IPS DF 6.9 (cell line): ENCODE measurements at places on chromosomes 11 and 22.

GRCh38 chr11:14336507-14337503 lies 22.2 kb downstream of the RRAS2 start:
- DNase-seq: no peak

- DNase-seq: no peak
These were observed 37.1 kb upstream of the MMP12 start for GRCh38 chr11:102911758-102912481.

- DNase-seq: no peak
These were observed 19.1 kb downstream of the TUB start for GRCh38 chr11:8100158-8100557.

DNA sequence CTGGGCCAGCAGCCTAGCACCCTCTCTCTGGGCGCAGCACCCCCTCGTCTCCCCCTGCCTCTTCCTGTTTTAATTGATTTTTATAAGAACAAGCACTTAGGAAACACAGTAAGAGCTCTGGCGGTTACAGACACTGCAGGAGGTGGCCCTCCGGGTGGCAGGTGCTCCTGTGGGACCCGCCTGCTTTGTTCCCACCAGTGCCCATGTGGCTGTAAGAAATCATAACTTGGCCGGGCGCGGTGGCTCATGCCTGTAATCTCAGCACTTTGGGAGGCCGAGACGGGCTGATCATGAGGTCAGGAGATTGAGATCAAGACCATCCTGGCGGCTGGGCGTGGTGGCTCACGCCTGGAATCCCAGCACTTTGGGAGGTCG lies 18.4 kb downstream of the TSPAN4 start:
- no peak for DNase-seq

GRCh38 chr11:74949753-74950137 lies 679 bp downstream of the SPCS2 start:
- no peak for DNase-seq

DNA sequence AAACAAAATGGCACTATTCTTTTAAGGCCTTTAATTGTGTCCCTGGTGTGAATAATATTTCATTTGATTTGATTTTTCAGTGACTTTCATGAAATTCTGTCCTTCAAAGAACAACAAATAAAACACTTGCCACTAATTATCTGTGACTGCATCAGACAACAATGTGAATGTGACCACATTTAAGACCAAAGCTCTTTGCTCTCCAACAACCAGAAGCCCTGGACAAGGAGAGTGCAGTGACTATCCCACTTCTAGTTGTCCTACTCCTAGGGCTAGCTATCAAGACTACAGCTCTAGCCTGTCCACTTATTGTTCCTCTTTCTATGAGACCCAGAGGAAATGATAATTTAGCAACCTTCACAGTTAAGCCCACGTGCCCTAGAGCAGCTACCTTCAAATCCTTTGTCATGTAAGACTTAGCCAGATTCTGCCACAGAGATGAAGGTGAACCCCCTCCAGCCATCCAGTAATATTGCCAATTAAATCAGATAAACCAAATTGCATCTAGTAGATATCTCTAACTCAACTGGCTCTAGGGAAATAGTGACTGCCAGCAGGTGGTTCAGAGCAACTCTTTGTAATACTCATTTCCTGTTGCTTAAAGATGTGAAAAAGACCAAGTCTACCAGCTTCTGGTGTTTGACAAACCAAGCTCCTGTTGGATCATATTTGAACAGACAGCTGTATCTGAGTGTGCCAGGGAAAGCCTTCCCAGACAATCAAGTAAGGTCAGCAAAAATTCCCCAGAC lies 142.6 kb upstream of the BLID start:
- DNase-seq: no peak

DNA sequence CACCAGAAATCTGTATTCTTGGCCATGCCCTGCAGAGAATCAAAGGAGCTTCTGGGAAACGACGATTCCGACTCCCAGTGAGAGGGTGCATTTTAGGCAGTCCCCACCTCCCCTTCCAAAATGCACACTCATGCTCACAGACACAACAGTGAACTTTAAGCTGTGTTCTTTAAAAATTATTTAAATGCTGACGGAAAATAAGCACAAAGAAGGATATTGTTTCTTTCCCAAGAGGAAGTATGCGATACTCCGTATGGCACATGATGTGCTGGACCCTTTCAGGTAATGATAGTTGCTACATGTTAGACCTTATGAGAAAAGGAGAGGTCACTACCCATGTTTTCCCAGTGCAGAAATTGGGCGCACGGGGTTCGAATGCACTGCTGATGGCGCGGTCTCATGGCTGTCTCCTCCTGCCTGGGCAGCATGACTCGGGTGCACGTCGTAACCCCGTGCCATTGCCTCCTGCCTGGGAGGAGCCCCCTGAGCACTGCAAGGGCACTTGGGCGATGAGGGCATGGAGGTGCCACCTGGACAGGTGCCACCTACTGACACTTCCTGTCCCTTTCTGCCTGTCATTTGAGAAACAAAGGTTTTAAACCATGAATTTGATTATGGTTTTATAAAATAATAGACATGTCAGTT lies 63.9 kb upstream of the CTTN start:
- DNase-seq: no peak

- no peak for DNase-seq
These were observed 3.4 kb upstream of the RASD2 start for GRCh38 chr22:35537232-35537631.

GRCh38 chr22:19766511-19767426 lies 6.2 kb downstream of the TBX1 start:
- no peak for DNase-seq

DNA sequence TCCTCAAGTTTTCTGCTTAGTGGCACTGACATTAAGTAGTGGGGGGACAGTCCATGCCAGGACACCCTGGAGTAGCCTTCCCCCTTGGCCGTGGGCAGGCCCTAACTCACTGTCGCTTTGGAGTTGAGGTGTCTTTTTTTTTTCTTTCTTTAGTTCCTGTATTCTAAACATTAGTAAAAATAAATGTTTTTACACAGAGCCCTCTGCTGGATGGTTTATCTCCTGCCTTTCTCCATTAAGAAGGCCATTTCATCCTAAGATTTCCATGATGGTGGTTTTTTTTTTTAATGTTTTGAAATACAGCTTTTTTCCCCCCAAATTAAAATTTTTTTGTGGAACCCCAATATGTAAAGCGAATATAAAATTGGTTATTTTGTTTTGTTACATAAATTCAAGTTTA lies 1.8 kb upstream of the TIGD3 start:
- no peak for DNase-seq

GRCh38 chr22:32951076-32951806 lies 106.9 kb downstream of the SYN3 start:
- no peak for DNase-seq

DNA sequence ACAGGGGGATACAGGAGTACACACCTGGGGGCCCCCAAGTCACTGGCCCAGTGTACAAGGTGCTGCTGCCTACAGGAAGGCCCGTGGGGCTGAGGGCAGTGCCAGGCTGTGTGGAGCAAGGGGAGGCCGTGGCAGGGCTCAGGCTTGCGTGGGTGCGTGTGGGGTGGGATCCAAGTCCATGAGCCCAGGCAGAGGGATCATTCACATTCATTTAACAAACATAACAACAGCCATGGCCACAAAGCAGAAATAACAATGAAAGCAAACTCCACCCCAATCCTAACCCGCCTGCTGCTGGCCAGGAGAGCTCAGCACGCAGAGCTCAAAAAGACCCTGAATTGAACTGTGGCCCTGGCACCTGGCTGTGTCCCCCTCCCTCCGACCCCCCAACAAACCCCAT lies 17.0 kb upstream of the SCGB1A1 start:
- no peak for DNase-seq

GRCh38 chr11:72411623-72412419 lies 22.5 kb downstream of the CLPB start:
- no peak for DNase-seq

DNA sequence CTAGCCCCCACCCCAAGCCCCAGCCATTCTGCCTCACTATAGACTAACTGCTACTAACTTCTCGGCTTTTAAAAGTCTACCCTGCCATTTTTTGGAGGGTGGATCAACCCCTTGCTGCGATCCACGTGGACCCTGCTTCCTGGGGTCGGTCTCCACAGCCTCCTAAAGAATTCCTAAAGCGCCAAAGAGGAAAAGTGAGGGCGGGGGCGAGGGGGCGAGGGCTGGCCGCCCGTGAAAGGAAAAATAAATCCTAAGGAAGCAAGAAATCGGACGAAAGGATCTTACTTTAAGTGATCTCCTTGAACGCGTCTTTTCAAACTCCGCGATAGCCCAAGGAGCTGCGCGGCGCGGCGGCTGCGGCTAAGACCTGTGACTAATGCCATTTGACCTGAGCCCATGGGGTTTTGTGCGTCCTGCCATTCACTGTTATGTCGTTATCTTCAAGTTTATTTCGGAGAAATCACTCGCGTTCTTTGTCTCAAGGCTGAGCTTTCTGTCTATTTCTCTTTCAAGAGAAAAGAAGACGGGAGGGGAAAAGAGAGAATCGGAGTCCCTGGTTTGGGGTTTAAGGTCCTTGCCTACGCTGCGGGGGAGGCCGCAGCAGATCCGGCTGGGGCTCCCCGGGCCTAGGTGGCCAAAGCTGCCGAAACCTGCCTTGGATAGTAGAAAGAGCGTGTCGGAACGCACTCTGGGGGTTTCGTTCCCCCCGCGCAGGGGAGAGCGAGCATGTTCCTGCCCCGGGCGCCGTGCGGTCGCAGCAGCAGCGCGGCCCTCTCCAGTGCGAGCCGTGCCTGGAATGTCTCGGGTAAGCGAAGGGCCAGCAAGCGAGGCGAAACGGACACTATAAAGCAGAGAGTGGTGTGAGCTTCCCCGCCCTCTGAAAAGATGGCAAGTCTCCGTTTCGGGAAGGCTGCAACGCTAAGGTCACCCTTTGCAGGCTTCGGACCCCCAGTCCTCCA lies 2.8 kb upstream of the DBX1 start:
- DNase-seq: no peak

- DNase-seq: no peak
These were observed 27.3 kb downstream of the XRCC6 start for GRCh38 chr22:41648432-41648831.

GRCh38 chr22:35064664-35065063 lies 1.3 kb upstream of the ISX start:
- DNase-seq: no peak

DNA sequence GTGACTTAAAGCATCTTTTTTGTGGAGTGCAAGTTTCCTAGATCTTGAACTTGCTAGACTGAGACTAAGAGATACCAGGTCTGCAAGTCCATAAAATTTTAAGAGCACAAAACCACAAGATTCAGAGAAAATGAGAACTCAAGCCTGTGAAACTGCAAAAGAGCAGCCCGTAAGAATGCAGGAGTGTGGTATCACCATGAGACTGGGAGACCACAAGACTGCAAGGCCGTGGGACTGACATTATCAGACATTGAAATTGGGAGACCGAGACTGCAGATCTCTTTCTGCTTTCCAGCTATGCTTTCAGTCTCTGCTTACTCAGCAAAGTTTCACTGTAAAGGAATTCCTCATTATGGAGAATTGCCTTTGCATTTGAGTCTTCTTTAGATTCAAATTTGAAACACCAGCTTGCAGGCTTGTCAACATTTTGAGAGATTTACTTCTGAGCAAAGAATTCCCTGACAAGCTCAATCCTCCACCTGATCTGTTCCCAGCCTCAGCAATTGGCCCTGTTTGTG lies 621.2 kb downstream of the KCNA4 start:
- DNase-seq: no peak

DNA sequence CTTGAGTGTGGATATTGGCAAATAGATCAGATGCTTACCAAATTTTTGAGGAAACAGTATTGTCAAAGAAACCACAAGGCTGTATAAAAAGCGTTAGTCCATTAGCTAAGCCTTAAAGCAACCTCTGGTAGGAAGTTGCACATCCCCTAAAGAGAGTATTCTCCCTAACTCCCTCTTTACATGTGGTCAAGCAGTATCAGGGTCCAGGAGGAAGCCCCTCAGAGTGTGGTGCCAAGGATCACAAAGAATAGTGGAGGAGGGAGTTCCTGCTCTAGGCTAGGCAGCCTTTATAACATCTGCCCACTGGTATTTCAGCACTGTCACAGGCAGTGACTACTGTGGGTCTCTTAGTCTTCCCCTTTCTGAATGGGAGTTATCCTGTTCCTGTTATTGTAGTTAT lies 18.8 kb upstream of the AMPD3 start:
- no peak for DNase-seq

DNA sequence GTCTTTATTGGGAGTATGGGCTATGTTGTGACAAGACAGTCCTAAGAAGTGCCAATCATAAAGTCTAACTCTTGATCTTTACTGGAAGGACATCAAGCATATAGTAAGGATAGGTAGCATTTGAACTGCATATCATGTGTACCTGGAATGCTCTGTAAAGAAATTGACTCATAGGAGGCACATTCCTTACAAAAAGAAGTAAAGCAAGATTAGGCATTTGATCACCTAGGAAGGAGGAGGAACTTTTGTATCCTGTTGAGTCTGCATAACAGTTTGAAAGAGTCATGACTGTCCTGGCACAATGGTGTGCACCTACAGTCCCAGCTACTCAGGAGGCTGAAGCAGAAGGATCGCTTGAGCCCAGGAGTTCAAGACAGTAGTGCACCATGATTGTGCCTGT lies 42.2 kb upstream of the DNAJB7 start:
- DNase-seq: no peak

GRCh38 chr11:126118806-126119205 lies 56.1 kb upstream of the CDON start:
- DNase-seq: no peak

DNA sequence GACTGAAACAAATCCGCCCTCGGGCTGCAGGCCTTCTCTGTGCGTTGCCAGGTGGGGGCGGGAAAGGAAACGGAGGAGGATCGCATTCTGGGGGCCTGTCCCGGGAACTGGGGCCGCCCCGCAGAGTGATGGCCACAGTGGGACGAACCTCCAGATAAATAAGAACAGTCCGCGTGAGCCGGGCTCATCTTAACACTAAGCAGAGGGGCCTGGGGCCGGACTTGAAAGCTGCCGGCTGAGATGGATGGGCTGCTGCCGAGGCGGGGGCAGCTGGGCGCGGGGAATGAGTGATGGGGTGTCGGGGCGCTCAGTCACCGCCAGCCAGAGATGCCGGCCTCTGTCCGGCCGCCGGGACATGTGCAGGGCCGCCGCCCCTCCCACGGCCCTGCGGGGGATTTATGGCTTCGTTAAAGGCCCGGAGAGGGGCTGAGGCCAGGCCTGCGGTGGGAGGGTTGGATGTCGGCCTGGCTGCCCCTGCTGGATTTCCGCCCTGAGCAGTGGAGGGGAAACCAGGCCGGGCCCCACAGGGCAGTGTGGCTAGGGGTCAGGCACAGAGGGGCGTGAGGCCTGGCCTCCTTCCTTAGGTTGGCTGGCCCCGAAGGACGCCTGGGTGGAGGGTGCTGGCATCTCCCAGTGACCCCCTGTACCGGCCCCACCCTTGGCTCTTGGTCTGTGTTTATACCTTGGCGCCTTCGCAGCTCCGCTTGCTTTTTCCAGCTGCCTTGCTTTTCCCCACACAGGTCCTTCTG lies 45.3 kb upstream of the CD82 start:
- DNase-seq: no peak

DNA sequence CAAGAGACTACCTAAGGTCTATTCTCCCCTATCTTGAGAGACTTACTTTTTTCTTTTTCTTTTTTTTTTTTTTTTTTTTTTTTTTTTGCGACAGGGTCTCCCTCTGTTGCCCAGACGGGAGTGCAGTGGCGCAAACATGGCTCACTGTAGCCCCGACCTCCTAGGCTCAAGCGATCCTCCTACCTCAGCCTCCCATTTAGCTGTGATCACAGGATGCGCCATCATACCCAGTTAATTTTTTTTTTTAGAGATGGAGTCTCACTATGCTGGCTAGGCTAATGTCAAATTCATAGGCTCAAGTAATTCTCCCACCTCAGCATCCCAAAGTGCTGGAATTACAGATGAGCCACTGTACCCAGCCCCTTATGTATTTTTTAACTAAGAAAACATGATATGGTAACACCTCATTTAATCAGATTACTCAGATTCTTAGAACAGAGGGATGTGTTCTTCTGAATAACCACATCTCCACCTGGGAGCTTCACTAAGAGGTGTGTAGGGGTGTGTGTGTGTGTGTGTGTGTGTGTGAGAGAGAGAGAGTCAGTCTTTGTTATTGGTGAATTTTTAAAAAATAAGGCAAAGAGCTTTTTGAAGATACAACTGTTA lies 102.9 kb downstream of the USP35 start:
- no peak for DNase-seq
